H1 (cell line): ENCODE measurements at places on chromosomes 12 and 14.
A peak's percentile ranks its signal among the peaks of the same experiment; 100 is the strongest.

DNA sequence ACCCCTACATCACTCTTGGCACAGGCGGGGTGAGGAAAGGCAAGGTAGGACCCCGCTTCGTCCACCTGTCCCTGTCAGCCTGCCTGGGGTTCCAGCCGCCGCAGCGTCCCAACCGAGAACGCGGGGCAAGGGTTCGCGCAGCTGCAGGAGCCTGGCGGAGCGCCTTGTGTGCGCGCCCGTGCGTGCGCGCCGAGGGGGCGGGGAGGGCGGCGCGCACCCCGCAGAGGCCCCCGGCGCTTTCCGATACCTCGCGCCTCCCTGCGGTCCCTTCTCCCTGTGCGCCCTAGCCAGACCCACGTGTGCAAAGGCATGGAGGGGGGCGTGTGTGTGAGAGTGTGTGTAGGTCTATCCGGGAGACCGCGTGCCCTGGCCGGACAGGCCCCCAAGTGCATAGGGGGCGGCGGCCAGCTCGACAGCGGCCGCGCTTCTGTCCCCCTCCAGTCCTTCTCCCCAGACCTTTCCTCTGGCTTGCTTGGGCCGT lies 122.4 kb downstream of the TSPAN9 start:
- H3K36me3 ChIP-seq: no peaks in the 10 kb centered on the region
- H3K27me3 ChIP-seq: peaks cover 38% of the 10 kb centered on the region
- DNase-seq: no peak
- H3K4me3 ChIP-seq: peak overlapping the region; percentile 63
- H3K4me1 ChIP-seq: peaks cover 3% of the 10 kb centered on the region

- no peak overlapping the region for H3K27ac ChIP-seq
- no peak for DNase-seq
- H3K4me1 ChIP-seq: no peaks in the 10 kb centered on the region
These were observed 25.8 kb downstream of the KTN1 start for GRCh38 chr14:55605793-55606192.

GRCh38 chr12:47314996-47315395 lies 235.2 kb upstream of the AMIGO2 start:
- H3K36me3 ChIP-seq: no peaks in the 10 kb centered on the region
- H3K27me3 ChIP-seq: no peaks in the 10 kb centered on the region
- DNase-seq: no peak
- no peaks in the 10 kb centered on the region for H3K4me1 ChIP-seq

- no peak for DNase-seq
- H3K27ac ChIP-seq: no peak overlapping the region
- 0 out of 2 replicates have a peak, but pooled peaks cover 2% of the 10 kb centered on the region for H3K4me1 ChIP-seq
- no peaks in the 10 kb centered on the region for H3K27me3 ChIP-seq
- H3K4me3 ChIP-seq: no peak overlapping the region
- H3K36me3 ChIP-seq: no peaks in the 10 kb centered on the region
These were observed 37.2 kb upstream of the C14orf132 start for GRCh38 chr14:96001866-96002497.

DNA sequence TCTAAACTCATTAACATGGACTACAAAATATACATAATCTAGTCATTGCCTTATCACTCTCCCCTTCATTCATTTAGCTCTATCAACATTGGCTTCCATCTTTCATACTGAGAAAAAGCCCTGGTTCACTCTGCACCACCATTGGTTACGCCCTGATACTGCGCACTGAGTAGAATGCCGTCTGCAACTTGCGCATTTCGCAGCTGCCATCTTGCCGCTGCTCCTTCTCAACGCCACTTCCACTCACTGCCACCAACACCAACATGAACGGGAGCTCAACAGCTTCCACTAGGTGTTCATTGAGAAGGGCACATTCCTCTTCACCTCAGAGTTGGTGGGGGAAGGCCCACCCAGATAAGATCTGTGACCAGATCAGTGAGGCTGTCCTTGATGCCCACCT lies 71.3 kb downstream of the EEA1 start:
- H3K4me1 ChIP-seq: no peaks in the 10 kb centered on the region
- no peak overlapping the region for H3K27ac ChIP-seq
- H3K4me3 ChIP-seq: no peak overlapping the region
- H3K36me3 ChIP-seq: no peaks in the 10 kb centered on the region

- H3K4me1 ChIP-seq: 0 out of 2 replicates have a peak, but pooled peaks cover 2% of the 10 kb centered on the region
- no peak overlapping the region for H3K4me3 ChIP-seq
- DNase-seq: no peak
- H3K27ac ChIP-seq: no peak overlapping the region
These were observed 206.4 kb upstream of the PELI2 start for GRCh38 chr14:55911776-55912175.

- no peaks in the 10 kb centered on the region for H3K27me3 ChIP-seq
- peaks cover 6% of the 10 kb centered on the region for H3K4me1 ChIP-seq
- no peak for DNase-seq
- H3K36me3 ChIP-seq: no peaks in the 10 kb centered on the region
- no peak overlapping the region for H3K4me3 ChIP-seq
These were observed 86.1 kb upstream of the ARHGAP5 start for GRCh38 chr14:31990926-31991572.

GRCh38 chr14:96148631-96149030 lies 56.0 kb upstream of the BDKRB2 start:
- no peak overlapping the region for H3K27ac ChIP-seq
- H3K27me3 ChIP-seq: no peaks in the 10 kb centered on the region
- H3K36me3 ChIP-seq: no peaks in the 10 kb centered on the region
